HepG2 (cell line): ENCODE measurements at places on chromosomes 7 and 10. TPM values are rescaled to one million over a fixed set of nuclear protein-coding genes. Genes with fewer than 3 reads are reported as not detected.

The ERVW-1 gene
- not detected in 2 replicates for total RNA-seq

The OR2A42 gene
- total RNA-seq = not detected in 2 replicates

DNA sequence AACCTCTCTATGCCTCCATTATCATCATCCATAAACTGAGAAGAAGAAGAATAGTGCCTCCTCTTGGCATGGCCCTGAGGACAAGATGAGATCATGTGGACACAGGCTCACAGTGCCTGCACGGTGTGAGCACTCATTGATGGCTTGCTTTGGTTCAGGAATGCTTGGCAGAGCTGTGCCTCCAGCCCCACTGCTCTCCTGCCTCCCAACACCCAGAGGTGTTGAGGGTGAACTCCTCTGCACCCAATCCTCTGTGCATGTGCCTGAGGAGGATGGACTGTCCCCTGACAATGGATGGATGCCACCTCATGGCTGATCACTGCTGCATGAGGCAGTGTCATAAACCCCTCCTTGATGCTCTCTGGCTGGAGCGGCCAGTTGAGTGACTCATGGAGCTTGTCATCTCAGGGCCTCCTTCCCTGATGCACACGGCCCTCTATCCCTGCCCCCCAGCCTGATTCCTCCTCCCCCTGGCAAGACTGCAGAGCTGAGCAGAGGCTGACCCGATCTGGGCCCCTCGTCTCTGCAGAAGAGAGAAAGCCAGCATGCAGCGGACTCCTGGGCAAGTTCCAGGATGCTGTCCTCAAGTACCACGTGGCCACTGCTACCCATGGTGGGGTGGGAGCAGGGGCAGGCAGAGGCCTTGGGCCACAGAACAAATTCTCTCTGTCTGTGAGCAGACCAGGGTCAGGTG, 136.3 kb downstream of the KCNMA1 start:
- DNase-seq = no peak

GRCh38 chr10:75818552-75818951, 387.1 kb downstream of the LRMDA start:
- no peak for DNase-seq

DNA sequence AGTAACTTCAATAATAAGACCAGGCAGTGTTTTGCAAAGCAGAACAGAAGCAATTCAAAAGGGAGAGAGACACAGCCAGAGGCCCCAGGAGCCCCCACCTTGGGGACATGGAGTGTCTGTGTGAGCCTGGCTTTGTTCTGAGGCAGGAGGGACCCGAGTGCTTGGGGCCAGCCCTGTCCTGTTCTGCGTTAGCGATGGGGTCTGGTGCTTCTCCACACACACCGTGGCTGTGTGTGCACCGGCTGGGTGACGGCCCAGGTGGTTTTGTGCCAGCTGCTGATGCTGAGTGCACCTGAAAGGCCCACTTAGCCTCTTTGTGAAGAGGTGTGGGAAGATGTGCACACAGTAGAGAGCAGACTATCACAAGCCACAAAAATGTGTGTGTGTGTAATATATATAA, 468.9 kb downstream of the DNAJB6 start:
- DNase-seq = no peak

DNA sequence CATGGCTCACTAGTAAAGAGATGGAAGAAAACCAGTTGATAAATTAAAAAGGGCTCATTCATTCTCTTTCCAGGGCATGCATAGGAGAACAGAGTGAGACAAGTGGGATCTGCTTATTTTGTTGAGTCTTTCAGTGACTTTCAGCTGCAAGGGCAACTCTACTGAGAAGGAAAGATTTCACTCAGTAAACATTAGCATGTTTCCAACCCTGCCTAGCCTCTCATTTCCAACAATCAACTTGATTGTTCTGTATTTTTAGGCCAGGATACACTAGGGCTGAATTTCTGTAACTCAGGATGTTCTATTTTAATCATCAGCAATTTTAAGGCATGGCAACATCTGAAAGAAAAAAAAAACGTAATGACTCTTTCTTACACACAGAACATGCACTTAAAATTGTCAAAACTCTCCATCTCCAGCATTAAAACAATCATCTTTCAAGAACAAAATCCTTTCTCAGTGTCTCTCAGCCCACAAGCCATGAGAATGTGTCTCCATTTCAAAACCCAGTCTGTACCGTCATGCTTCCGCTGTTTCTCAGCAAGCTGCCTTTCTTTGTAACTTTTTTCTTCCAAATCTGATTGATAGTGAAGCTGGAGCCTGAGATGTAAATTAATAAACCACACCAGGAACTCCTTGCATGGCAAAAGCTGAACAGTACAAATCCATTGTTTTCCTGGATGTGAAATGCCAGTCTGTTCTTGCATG, 147.2 kb upstream of the KLF14 start:
- DNase-seq = no peak

- DNase-seq = no peak
Observed at GRCh38 chr10:102280397-102281101, 35.2 kb downstream of the GBF1 start.
